ENCODE measurements at places on chromosomes 7 and 10. TPM values are rescaled to one million over a fixed set of nuclear protein-coding genes. Genes with fewer than 3 reads are reported as not detected.

Gene MINDY3
- 27.3 TPM for total RNA-seq

Gene SHLD2
- 29.3 TPM for total RNA-seq

Gene TYW1
- total RNA-seq, result 16.3 TPM

Gene HBP1
- 108 TPM for total RNA-seq

Gene AMPH
- total RNA-seq, result 9.8 TPM

Gene SLC16A12
- total RNA-seq, result 8.4 TPM

Data from osteocyte (in vitro differentiated cells).